ENCODE measurements at places on chromosomes 11 and 22. TPM values are rescaled to one million over a fixed set of nuclear protein-coding genes. Genes with fewer than 3 reads are reported as not detected.

PIK3IP1 gene
- 28.5 TPM for total RNA-seq

RFPL1 gene
- not detected for total RNA-seq

HTR3A gene
- total RNA-seq, result 0.35 TPM

ALG8 gene
- total RNA-seq, result 28.8 TPM

EIF3M gene
- 975 TPM for total RNA-seq

MED19 gene
- 11.5 TPM for total RNA-seq

PLEKHB1 gene
- 4.2 TPM for total RNA-seq

EFCAB6 gene
- total RNA-seq, result 8.4 TPM

ZP1 gene
- total RNA-seq, result not detected

DNAJB7 gene
- total RNA-seq, result not detected

ADM gene
- total RNA-seq, result 56.4 TPM

GRM5 gene
- 0.15 TPM for total RNA-seq

MGAT3 gene
- not detected for total RNA-seq

ELFN2 gene
- 6.3 TPM for total RNA-seq

SMTNL1 gene
- total RNA-seq, result not detected

H19 gene
- 0.55 TPM for total RNA-seq

PHF21B gene
- not detected for total RNA-seq

SLC5A4 gene
- 0.69 TPM for total RNA-seq

PGA3 gene
- total RNA-seq, result not detected

CNTN5 gene
- 0.10 TPM for total RNA-seq

MS4A1 gene
- not detected for total RNA-seq

MFRP gene
- total RNA-seq, result not detected

CARS1 gene
- 52.4 TPM for total RNA-seq

FGF19 gene
- total RNA-seq, result not detected

APOBEC3A gene
- 2.1 TPM for total RNA-seq

OR5D16 gene
- total RNA-seq, result not detected

TRIM29 gene
- 0.69 TPM for total RNA-seq

NXPE4 gene
- total RNA-seq, result not detected

MPPED1 gene
- not detected for total RNA-seq

MMP12 gene
- 0.80 TPM for total RNA-seq

FGF3 gene
- total RNA-seq, result not detected

TPBGL gene
- total RNA-seq, result not detected

CCDC86 gene
- 6.4 TPM for total RNA-seq

TMEM121B gene
- not detected for total RNA-seq

GLB1L2 gene
- 4.3 TPM for total RNA-seq

MOB2 gene
- 36.5 TPM for total RNA-seq

RPS6KA4 gene
- 49.3 TPM for total RNA-seq

NAALAD2 gene
- 0.10 TPM for total RNA-seq

TRIM6 gene
- total RNA-seq, result 10.4 TPM

Measured in renal cortical epithelial cell (primary cell).